ENCODE measurements at places on chromosomes 16 and 17.

DNA sequence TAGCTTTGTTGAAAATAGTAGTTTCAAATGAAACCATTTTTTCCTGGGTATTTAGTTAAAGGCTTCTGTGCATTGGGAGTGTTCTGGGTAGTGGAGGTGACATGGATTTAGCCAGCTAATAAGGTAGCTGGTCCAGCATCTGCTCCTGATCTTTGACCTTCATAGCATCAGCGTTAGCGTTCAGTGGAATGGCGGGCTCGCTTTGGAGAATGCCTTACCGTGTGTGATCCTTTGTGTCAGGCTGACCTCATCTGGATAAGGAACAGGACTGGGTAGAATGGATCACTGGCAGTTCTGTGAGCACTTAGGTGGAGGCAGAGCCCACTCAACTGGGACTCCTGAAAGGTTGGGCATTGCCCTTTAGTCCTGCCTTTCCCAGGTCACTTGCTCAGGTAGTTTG, 3.7 kb downstream of the SAP30BP start:
- no peak for DNase-seq

DNA sequence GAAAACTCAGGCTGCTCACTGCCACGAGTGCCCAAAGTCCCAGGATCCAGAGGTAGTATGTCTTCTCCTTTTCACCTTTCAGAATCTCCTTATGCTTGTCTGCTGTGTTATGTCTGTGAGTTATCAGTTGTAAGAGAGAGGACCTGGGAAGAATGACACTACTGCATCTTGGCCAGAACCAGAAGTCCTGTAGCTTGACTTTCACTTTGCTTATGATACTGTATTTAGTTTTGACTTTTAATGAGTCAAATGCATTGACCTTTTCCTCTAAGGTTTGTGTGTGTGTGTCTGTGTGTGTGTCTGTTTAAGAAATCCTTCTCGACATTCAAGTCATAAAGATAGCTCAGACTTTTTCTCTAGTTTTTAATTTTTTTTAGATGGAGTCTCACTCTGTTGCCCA, 43.4 kb downstream of the BMERB1 start:
- no peak for DNase-seq

DNA sequence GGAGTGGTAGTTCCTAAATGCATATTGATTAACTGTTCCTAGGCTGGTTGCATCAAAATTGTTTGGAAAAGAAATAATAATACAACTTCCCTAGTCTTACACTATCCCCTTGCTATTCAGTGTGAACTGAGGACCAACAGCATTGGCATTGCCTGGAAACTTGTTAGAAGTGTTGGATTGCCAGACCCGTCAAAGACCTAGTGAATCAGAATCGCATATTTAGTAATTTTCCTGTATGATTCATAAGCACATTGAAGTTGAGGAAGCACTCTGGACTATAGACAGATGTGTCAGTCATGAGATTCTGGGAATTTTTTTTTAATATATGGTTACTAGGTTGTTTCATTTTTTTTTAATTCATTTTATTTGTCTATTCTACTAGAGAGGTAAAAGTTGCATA, 34.7 kb upstream of the KCNJ16 start:
- DNase-seq = no peak

DNA sequence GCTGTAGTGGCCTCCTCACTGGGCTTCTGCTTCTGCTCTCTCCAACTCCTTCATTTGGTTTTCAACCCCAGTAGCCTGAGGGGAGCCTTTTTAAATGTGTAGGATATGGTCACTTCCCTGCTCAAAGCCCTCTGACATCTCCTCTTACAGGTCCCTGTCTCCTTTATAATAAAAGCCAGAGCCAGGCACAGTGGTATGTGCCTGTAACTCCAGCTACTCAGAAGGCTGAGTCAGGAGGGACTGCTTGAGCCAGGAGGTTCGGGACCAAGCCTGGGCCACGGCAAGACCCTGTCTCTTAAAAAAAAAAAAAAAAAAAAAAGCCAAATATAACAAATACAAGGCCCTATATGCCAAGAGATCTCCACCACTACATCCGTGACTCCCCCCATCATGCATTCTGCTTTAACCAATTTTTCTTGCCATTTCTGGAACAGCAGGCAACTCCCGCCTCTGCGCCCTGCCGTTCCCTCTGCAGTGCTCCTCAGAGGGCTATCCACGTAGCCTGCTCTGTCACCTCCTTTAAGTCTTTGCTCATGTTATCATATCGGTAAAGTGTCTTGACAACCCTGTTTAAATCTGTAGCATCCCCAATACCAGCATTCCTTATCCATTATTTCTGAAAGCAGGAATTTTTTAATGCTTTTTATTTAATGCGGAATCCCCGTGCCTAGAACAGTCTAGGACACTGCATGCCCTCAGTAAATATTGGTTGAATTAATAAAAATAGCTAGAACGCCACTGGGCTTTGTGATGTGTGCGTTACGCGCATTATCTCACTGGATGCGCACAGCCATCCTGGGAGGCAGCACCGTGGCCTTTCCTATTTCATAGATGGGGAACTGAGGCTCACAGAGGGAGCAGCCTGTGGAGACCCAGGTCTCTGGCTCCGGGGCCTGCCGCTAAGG, 9.5 kb downstream of the ZNF771 start:
- no peak for DNase-seq

- DNase-seq = no peak
These were observed 167.9 kb downstream of the AXIN2 start for GRCh38 chr17:65393514-65393913.

DNA sequence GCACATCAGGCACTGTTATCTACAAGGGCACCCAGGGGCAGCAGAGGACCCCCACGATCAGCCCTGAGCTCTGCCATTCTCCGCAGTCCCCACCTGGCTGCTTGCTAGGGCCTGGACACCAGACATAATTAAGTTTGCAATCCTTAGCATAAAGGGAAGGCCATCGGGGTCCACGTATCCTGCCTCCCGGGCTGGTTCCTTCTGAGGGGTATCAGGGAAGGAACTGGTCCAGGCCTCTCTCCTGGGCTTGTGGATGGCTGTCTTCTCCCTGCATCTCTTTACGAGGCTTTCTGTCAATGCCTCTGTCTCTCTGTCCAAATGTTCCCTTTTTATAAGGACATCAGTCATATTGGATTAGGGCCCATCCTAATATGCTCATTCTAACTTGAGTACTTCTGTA, 77.8 kb downstream of the CYLD start:
- no peak for DNase-seq

- no peak for DNase-seq
These were observed 375.7 kb upstream of the CDH11 start for GRCh38 chr16:65497571-65497970.

GRCh38 chr17:18339933-18340332, 23.4 kb downstream of the SHMT1 start:
- DNase-seq = no peak

- DNase-seq = no peak
These were observed 347.1 kb upstream of the CA10 start for GRCh38 chr17:52505601-52506000.

- no peak for DNase-seq
These were observed 6.9 kb downstream of the ZACN start for GRCh38 chr17:76085731-76086366.

GRCh38 chr17:67328026-67328425, 38.4 kb downstream of the PSMD12 start:
- no peak for DNase-seq

GRCh38 chr17:38554430-38555350, 51.1 kb downstream of the SRCIN1 start:
- DNase-seq = no peak

DNA sequence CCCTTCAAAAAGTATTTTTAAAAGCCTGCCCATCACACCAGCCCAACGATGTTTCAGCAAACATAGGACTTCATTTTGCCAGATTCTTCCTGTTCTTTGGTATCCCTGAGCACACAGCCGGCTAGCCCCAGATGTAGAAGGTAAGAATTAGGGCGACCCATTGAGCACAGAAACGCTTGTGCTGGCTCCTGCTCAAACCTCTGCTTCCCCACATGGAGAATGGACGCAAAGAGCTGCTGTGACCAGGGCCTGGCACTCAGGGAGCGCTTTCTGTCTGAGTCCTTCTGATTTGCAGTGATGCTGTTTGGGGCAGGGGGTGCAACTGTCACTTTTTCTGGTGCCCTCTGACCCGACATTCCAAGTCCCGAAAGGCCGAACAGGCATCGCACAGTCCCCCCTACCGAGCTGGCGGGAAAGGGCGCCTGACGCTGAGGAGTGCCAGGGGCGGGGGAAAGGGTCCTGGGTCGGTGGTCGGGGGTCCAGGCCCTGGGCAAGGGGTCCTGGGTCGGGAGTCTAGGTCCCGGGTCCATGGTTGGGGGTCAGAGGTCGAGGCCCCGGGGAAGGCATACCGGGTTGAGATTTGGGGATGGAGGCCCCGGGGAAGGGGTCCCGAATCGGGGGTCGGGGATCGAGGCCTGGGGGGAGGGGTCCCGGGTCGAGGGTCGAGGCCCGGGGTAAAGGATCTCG, 930 bp downstream of the CHMP1A start:
- no peak for DNase-seq

DNA sequence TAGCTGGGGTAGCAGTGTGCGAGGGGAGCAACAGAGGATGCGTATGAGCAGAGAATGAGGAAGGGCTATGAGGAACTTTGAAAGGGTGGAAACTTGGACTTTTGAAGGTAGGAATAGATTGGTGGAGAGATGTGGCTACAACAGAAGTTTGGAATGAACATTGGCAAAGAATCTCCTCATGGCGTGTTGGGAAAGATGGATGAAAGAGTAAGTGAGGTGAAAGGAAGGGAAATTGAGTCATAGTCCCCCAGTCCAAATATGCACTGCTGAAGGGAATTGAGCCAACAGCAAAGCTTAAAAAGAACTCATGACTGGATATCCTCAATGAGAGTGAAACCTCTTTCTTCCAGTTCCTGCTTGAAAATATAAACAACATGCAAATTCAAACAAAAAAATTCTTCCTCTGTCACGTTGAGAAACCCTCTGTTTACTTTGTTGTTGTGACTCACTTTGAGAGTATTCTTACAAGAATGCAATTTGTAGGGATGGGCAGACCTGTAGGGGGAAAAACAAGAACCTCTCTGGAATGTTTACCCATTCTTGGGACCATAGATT, 313.2 kb upstream of the KCNJ16 start:
- no peak for DNase-seq

- no peak for DNase-seq
These were observed 77.5 kb downstream of the ANKRD11 start for GRCh38 chr16:89412811-89413210.

- DNase-seq = no peak
These were observed 39.8 kb downstream of the DCUN1D3 start for GRCh38 chr16:20860361-20860760.

DNA sequence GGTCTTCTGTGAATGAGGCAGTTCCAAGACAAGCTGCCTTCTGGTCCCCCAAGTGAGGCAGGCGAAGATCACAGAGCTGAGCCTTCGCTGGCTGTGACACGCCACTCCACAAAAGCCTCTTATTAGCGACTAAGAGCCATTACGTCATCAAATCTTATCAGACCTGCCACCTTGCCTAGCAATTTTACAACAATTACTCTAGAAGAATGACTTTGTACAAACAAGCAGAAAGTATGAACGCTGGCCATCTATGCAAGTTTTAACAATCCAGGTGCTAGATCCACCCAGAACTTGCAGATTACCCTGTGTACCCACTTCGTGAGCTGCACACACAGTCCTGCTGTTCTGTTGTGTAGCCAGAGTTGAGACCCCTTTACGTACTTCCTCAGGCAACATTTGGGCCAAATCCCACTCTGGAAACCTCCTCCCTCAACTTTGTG, 3.8 kb upstream of the ICAM2 start:
- no peak for DNase-seq

- no peak for DNase-seq
These were observed 70.1 kb downstream of the NLK start for GRCh38 chr17:28112606-28113005.

DNA sequence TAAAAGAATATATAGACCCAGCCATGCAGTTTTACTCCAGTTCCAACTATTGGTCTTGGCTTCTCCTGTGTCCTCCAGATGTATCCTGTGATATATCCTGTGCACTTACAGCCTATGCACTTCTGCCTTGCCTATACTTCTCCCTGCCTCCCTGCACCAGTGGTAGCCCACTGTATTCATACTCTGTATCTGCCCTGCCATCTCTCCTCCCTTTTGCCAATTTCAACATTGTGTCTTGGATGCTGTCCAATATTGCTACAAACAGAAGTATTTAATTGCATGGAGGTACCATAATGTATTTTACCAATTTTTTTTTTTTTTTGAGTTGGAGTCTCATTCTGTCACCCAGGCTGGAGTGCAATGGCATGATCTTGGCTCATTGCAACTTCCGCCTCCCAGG, 242.7 kb downstream of the HAPSTR1 start:
- no peak for DNase-seq

GRCh38 chr17:41131979-41132378, 8.0 kb upstream of the KRTAP4-12 start:
- DNase-seq = no peak

GRCh38 chr16:78916928-78917545, 683.5 kb downstream of the MAF start:
- no peak for DNase-seq

DNA sequence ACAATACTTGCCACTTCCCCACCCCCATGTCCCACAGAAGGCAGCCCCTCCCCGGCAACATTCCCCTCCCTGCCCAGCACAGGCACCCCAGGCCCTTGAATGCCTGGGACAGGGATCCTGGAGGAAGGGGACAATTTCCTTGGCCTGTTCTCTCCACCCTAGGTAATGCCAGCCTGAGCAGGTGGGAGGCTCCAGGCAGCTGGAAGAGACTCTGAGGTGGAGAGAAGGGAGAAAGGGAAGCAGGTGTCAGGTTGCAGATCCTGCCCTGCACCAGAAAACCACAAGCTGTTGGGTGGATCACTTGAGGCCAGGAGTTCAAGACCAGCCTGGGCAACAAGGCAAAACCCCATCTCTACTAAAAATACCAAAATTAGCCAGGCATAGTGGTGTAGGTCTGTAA, 8.9 kb downstream of the MPP2 start:
- no peak for DNase-seq

DNA sequence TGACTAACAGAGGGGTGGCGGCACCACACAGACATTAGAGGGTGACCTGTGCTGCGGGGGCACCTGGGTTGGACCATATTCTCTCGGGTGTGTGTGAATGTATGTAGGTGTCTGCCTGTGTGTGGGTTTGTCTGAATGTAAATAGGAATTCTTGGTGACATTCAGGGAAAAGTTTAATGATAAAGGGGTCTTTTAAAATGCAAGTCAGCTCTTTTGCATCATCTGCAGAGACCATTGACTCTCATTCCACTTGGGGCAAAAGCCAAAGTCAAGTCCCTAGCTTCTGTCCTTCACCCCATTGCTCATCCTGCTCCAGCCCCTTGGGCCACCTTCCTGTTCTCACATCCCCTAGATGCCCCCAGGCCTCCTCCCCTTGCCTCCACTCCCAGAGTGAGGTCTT, 23.6 kb downstream of the KSR1 start:
- no peak for DNase-seq

DNA sequence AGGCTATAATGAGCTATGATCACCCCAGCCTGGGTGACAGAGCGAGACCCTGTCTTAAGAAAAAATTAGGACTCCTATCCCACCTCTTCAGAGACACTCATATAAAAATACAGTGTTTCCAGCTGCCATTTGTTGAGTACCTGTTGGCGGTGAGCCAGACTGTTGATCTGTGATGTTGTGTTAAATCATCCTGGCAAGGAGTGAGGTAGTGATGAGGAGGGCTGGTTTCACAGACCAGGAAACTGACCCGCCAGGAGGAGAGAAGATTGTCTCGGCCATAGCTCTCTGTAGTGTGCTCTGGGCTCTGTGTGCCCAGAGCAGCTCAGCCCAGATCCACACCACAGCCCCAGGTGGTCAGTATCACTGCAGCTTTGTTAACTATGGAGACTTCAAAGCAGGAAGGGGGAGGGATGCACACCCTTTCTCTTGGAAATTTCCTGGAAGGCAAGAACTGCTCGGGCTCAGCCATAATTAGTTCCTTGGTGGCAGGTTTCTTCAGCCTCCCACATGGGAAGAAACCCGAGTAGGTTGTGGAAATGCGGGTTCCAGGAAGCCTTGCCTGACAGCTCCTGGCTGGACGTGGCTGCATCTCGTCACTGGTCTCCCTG, 343.0 kb downstream of the SNX29 start:
- DNase-seq = no peak
